Activated CD8-positive, alpha-beta T cell treated with anti-CD3 and anti-CD28 coated beads, Interleukin-2, amount 10 ng/mL, durations not matched to agents 7 days and 5 days (primary cell): ENCODE measurements at places on chromosomes 3 and 15.

- DNase-seq, result no peak
Measured at GRCh38 chr15:95957861-95958260, 372.6 kb upstream of the NR2F2 start.

GRCh38 chr15:94584833-94585244, 353.5 kb downstream of the MCTP2 start:
- peak; percentile 82 for DNase-seq

DNA sequence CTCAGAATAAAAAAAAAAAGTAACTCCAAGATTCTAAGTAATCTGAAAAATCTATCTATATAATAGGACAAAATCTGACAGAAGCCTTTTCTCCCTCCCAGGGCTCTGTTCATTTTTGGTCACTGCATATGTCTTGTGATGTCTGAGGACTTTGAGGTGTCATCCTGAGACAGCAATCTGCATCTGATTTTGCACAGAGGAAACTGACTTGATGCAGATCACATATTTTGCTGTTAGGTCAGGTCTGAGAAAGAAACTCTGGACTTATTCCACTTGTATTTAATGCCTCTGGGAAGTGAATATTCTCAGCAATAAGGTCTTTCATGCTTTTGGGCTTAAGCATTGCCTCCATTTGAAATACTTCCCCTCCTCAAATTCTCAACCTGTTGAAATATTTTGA, 295.2 kb upstream of the THBS1 start:
- DNase-seq, result no peak

GRCh38 chr3:149848238-149848637, 35.2 kb downstream of the RNF13 start:
- no peak for DNase-seq

GRCh38 chr3:43760938-43761337, 70.2 kb downstream of the ABHD5 start:
- no peak for DNase-seq

DNA sequence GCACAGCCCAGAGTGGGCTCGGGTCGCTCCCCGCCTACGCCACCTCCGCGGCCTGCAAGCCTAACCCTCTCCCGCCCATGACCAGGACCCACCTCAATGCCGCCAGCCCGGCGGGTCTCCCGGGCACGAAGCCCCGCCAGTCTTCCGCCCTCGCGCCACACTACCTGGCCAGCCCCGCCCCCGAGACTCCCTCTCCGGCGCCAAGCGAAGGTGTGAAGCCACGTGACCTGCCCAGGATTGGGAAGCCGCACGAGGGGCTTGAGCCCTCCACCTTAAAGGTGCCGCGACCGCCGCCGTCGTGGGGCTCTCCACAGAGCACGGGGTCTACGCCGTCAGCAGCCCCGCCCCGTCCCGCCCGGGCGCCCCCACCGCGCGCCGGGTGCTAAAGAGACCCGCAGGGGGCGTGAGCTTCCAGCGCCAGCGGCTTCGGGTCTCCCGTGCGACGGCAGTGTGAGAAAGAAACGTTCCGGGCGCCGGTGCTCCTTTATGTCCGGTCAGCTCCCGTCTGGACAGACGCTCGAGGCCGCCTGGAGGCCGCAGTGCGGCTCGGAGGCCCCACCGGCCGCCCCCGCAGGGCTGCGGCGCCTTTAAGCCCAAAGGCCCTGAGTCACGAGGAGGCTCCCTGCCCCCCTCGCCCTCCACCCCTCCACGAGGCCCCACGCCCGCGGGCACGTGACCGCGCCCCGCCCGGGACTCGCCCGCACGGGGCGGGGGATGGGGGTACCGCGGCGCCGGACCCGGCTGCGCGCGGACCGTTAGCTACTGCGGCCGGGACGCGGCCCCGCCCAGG, at the start of gene CPEB1:
TSS of gene CPEB1 (minus strand) at position 319 of the 790 bp plus-strand sequence. CDS start 18,904 bp downstream, outside the sequence.
- no peak for DNase-seq

GRCh38 chr3:95407709-95408463, 1345.0 kb downstream of the NSUN3 start:
- DNase-seq, result no peak

DNA sequence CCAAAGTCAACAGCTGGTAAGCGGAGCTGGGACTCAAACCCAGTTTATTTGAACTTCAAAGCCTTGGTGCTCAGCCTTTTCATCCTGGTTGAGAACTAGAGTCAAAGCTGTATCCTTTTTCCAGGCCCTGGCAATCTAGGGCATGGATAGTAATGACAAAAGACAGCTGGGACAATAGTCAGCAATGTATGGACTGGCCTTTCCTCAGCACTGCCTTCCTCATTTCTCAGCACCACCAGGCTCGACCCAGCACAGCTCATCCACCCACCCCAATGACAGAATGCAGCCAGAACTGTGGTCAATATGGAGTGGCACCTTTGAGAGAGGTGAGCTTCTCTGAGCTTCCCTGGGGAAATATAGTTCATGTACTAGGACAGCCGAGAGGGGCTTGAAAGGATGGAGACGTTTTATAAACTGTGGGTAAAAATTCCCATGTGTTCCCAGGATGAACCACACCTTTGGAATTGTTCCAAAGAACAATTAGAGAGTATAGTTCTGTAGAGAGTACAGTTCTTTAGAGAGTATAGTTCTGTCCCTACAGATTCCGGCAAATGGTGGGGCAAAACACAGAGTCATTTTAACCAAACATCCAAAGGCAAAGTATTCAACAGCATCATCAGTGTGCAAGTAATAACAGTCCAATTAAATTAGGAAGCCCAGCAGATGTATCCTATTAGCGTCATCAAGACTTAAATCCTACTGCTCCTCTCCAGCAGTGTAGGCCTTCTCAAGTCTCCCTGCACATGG, 30.2 kb upstream of the IREB2 start:
- DNase-seq, result no peak

DNA sequence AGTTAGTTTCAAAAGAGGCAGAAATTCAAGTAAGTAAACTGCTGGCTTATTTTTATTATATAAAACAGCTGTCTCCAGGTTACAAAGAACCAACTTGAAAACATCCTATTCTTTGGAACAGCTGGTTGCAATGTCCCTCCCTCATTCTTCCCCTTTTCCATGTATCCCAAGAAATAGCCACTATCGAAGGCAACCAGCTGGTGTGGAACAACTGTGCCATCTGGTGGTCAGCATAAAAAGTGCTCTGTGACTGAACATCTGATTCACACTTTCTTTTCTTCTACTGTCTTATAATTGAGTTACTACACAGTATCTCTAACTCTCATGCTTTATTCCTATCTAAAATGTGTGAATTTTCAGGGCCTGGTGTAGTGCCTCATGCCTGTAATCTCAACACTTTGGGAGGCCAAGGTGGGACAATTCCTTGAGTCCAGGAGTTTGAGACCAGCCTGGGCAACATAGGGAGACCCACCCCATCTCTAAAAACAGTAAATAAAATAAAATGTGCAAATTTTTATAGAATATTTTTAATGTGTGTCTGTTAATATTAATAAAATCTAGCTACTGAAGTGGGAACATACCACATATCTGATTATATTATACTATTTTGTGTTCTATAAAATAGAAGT, 9.6 kb downstream of the OSBPL11 start:
- DNase-seq, result peak; percentile 65
